ENCODE measurements at places on chromosomes 11 and 22. TPM values are rescaled to one million over a fixed set of nuclear protein-coding genes. Genes with fewer than 3 reads are reported as not detected.

RFPL3 gene
- not detected for polyA plus RNA-seq

TEX12 gene
- polyA plus RNA-seq, result not detected

DNA sequence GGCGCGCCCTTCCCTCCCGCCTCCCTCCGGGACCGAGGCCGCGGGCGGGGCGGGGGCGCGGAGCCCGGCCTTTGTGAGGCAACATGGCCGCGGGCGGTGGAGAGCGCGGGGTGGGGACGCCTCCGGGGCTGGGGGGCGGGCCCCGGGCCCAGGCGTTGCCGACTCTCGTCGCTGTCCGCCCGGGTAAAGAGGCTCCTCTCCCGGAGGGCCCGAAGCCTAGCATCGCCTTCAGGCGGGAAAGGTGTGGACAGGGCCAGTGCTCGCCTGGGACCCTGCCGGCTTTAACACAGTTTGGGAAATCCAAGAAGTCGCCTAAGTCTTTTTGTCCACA is 369 bp downstream of the DGCR8 start:
- DNase-seq, result peak; percentile 89

- peak; percentile 87 for DNase-seq
Measured at GRCh38 chr11:69301455-69302401, 7.8 kb downstream of the MYEOV start.

- no peak for DNase-seq
Measured at GRCh38 chr22:17999851-18000250, 24.5 kb downstream of the MICAL3 start.

DNA sequence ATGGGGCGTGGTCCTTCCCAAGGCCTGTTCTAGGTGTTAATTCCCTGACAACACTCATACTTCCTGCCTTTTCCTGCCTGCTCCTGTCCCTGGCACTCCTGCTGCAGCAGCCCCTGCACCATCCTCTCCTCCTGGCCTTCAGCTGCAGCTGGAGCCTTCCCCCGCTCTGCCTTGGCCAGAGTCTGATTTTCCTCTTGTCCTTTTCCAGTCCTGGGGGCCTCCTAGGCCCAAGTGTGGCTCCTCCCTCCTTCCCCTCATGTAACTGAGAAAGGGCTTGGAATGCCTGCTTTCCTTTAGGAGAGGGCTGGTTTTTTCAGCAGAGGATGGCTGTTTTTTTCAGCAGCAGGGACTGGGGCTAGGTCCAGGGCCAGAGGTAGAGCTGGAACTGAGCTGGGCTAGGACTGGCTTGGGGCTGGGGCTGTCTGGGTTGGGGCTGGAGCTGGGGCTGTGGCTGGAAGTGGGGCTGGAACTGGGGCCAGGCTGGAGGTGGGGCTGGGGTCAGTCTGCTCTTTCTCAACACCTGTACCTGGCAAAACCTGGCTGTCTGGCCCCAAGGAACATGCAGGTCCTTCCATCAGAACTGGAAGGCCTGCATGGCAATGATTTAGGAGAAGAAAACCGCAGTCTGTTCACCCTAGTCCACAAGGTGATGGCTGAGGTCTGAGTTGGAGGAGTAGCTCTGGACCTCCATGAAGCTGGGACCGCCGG is 23.6 kb downstream of the ZC3H7B start:
- no peak for DNase-seq

Measured in aorta (tissue), 5 donors.